ENCODE measurements at places on chromosomes 13 and 19.

GRCh38 chr13:105643966-105644365 lies 891.5 kb downstream of the EFNB2 start:
- DNase-seq: no peak

DNA sequence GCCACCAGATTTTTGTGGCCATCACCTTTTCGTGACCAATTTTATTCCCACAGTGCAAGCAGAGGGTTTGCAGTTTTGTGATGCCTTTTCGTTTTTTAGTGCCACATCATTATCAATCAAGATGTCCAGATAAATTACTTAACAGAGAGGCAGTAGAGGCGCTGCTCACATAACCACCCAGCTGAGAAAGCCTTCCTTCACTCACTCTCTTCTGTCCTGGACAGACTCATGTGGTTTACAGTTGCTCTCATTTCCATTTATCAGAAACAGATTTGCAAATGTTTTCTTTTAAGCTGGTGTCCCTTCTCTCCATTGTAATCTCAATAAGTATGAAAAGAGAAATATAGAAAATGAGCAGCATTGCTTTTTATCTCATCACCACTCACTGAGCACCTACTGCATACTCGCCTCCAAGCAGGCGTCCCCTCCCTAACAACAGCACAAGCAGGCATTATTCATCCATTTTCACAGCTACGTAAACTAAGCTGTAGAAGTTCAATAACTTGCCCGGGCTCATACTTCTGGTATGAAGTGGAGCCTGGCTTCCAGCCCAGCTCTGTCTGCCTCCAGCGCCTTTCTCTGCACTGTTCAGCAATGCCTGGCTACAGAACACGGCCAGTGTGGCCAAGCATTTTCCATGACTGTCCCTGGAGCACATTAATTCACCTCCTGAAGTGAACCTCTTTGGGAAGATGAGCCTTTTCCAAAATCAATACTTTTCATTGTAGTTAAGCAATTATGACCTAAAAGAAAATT lies 34.6 kb upstream of the KATNAL1 start:
- DNase-seq: peak; percentile 35

- DNase-seq: no peak
These were observed 1.5 kb upstream of the PAFAH1B3 start for GRCh38 chr19:42303876-42304275.

DNA sequence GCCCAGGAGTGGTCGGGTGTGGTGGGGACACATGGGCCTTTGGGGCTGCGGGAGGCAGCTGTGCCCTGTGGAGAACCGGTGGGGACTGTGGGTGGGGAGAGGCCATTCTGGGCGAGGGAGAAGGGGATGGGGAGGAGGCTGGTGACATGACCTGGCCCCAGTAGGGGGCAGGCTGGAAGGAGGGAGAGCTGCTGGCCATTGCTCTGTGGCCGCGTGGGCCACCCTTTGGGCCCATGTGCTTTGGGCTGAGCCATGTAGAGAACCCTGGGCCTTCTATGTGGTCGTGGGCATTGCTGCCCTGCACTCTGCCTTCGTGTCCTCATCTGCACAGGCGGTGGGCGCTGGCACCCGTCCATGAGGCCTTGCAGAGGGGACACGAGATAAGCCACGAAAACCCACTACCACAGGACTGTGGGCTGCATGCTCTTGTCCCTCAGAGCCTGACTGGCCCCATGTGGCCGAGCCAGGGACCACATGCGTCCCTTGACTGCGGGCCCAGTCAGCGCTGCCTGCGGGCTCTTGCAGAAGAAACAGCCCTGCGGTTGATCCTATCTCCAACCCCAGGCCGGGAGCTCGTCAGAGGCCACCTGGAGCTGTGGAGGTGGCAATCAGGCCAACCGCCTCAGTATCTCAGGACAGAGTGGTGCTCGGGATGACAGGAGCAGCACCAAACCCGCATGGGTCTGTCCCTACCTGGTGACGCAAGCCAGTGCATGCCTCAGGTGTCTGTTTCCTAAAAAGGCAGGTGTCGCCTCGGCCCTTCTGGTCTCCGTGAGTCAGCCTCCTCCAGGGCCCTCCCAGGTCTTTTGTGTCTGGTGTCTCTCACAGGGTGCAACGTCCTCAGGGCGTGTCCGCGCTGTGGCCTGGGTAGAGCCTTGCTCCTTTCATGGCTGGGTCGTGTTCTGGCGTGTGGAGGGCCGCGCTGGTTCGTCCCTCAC lies 14.3 kb downstream of the FZR1 start:
- no peak for DNase-seq

DNA sequence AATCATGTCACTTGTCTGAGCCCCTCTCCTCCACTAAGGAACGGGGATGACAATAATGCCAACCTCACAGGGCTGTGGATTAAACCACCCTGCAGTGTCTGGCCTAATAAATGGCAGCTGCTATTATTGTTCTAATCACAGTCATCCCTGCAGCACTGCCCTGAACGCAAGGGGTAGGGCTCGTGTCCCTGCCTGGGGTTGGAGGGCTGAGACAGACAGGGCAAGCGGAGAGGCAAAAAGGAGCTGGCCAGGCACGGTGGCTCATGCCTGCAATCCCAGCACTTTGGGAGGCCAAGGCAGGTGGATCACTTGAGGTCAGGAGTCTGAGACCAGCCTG lies 10.2 kb upstream of the KPTN start:
- no peak for DNase-seq

DNA sequence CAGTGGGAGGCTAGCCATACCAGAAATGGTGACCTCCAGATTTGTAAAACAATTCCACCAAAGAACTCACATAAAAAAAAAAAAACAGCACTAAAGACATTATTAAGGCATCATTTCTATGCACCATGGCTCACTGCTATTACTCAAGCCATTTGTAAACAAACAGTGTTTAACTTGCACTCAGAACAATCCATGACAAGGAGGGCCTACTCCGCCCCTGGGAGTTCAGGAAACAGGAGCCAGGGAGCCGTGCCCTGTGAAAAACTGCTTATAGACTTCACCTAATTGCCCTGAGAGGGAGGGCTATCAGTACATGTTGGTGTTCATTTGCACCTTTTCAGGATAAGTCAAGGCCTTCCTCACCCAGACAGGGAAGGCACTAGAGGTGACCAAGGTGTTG lies 103.2 kb downstream of the ZNF429 start:
- no peak for DNase-seq

DNA sequence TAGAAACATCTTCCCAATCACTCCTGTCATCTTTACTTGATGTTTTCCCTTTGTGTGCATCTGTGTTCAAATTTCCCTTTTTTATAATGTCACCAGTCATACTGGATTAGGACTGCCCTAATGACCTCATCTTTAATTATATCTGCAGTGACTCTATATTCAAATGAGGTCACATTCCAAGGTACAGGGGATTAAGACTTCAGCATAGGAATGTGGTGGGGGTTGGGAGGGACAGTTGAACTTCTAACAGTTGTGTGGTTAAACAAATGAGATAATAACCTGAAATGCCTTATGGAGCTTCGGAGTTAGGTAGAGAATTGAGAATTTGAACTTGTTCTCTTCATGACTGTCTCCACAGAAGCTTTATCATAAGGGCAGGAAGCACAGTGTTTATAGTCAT lies 23.0 kb downstream of the PAN3 start:
- peak; percentile 39 for DNase-seq

DNA sequence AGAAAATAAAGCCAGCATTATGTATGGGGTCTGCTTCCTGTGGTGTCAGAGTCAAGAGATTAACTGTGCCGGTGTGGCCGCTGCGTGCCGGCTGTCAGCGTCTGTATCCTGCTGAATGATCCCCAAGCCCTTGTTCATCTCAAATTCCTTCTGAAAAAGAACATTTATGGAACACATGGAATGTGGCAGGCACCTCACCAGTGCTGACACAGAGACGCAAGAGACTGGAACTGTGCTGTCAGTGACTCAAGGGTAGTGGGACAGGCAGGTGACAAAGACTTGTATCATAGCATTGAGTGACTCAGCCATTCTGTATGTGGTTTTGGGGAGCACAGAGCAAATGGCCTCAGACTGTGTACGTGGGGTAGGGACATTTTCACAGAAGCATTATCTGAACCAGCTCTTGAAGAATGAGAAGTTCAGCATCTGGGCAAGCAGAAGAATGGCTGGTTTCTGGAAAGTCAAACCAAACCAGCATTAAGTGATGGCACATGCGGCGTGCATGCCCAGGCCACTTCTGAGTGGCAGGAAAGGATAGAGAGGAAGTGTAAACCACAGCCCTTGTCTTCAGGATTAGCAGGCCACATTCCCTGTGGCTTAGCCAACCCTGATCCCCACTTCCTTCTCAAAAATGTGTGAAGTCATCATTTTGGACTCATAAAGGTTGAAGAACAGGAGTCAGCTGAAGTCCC lies 54.0 kb upstream of the IRS2 start:
- DNase-seq: no peak

GRCh38 chr19:56966697-56967299 lies 126.3 kb upstream of the PEG3 start:
- no peak for DNase-seq

DNA sequence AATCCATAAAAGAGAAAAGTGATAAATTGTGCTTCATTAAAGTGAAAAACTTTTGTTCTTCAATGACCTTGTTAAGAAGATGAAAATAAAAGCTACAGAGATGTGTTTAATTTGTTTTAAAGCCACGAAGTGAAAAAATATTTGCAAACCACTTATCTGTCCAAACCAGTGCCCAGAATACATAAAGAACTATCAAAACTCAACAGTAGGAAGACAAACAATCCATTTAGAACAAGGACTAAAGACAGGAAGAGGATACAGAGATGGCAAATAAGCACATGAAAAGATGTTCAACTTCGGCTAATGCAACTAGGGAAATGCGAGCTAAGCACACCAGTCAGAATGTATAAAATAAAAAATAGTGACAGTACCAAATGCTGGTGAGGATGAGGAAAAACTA lies 15.0 kb downstream of the GJB6 start:
- no peak for DNase-seq

DNA sequence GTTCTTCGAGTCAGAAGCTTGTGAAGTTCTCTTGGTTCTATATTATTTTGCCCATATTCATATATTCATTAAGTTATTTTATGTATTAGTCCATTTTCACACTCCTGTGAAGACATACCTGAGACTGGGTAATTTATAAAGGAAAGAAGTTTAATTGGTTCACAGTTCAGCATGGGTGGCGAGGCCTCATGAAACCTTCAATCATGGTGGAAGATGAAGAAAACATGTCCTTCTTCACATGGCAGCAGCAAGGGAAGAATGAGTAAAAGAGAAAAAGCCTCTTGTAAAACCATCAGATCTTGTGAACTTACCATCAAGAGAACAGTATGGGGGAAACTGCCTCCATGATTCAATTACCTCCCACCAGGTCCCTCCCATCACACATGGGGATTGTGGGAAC lies 182.3 kb downstream of the GPC5 start:
- DNase-seq: no peak

- DNase-seq: no peak
These were observed 657.6 kb downstream of the UQCRFS1 start for GRCh38 chr19:28555317-28555716.

DNA sequence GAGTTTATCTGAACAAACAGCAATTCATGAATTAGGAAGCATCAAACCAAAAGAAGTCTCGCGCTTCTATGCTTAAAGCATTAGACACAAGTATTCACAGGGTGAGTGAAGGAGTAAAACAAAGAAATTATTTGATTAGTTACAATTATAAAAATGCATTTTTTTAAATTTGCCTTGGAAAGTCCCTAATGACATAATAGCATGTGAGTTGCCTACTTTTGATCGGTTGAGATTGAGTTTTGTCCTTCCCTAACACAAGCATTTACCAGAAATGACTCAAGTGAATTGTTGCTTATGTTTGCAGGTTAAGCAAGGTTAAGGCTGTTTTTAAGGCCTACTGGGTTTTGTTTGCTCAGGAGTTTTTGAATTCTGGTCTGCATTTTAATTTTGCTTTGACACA lies 389 bp upstream of the ZNF649 start:
- no peak for DNase-seq

GRCh38 chr13:101417043-101417406 lies 717 bp upstream of the NALCN start:
- no peak for DNase-seq

DNA sequence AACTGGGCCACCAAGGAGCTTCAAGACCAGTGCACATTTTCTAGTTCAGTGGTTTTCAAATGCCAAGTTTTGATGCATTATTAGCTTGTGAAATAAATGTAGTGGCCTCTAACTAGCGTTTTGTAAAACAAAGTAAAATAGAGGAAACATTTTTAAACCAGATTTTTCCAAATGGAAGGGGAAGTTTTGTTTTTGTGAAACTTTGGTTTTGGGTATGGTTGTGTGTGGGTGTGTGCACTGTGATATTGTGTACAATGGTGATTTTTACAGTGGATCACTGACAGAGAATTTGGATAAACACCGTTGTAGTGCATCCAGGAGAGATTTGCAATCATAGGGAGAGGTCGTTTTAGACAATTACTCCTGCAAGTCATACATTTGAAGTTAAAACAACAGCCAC lies 108.9 kb downstream of the SLC7A1 start:
- no peak for DNase-seq

DNA sequence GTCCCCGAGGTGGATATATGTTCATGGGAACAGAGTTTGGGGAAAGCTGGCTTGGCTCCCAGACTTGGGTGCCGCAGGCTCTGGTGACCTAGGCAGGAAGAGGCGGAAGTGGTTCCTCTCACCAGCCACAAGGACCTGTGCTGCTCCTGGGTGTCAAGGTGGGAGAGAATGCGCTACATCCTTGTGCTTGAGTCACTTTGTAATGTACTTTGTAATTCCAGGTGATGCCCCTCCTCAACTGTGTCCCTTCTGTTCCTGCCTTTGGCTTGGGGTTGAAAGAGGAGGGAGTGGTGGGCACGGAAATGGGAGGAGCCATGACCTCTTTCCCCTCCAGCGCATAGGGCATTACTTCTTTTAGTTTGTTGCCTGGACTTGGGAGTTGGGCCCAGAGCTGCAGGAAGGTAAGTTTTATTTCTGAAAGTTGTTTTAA lies 10.9 kb downstream of the GARRE1 start:
- no peak for DNase-seq

DNA sequence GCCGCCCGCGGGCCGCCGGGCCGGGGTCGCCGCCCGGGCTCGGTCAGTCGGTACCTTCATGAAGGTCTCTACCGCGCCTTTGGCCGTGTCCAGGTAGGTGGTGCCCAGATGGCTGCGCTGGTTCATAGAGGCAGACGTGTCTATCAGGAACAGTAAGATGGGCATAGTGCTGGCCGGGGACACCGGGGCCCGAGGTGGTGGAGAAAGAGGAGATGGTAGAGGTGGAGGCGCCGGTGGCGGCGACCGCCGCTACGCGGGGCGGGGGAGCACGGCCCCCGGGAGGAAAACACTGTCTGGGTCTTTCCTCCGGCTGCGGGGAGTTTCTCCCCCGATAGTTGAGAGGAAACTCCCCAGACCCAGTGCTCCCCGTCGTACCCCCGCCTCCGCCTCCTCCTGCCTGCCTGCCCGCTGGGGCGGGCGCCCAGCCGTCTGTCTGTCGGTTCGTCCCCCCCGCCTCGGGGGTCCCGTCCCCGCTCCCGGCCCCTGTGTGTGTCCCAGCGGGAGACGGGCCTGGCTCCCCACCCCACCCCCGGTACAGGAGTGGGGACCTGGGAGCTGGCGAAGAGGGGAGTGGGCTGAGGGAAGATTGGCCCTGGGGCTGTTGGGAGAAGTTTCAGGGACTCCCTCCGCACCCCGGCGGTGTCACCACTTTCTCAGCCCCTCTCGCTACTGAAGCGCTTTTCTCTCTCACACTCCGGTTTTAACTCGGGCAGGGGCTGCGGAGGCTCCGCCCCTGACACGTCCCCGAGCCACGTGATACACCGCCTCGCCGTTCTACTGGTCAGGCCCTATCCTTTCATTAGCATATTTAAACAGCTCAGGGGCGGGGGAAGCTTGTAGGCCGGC lies at the start of gene INTS6:
TSS of gene INTS6 (minus strand) at position 676 of the 846 bp plus-strand sequence. CDS start at position 165, 511 bp downstream.
- DNase-seq: peak; percentile 99

GRCh38 chr19:2636897-2637683 lies 65.4 kb downstream of the GNG7 start:
- peak; percentile 54 for DNase-seq

- DNase-seq: no peak
These were observed 27.7 kb downstream of the SBNO2 start for GRCh38 chr19:1146412-1146699.

Measured in T47D (cell line).